SK-MEL-5 (cell line): ENCODE measurements at places on chromosomes 3 and 15.
A peak's percentile ranks its signal among the peaks of the same experiment; 100 is the strongest.

GRCh38 chr3:18840535-18841137 lies 307.7 kb upstream of the KCNH8 start:
- DNase-seq = no peak

GRCh38 chr3:9615003-9615628 lies 34.2 kb upstream of the MTMR14 start:
- DNase-seq = no peak

DNA sequence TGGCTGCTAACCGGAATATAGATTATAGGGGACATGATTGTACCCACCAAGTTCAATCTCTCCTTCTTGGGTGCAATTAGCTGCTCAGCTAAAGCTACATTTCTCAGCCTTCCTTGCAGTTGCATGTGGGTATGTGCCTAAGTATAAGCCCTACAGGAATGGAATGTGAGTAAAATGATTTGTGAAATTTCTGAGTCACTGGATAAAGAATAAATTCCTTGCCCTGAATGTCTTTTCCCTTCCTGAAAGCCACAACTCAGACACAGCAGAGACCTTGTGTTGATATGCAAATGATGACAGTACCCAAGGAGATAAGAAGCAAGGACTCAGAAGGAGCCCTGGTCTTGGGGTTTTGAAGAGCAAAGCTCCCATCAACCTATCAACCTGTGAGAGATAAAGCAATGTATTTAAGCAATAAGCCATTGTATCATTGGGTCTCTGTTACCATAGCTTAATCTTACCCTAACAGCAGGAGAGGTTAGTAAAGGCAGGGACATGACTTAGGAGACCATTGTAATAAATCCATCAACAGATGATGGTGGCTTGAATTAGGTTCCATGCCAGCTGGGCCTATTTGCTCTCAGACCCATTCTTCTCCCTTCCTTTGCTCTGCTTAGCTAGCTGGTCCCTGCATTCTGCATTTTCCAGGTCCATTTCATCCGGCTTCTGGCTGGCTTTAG lies 25.6 kb upstream of the ZNF280D start:
- DNase-seq = no peak

DNA sequence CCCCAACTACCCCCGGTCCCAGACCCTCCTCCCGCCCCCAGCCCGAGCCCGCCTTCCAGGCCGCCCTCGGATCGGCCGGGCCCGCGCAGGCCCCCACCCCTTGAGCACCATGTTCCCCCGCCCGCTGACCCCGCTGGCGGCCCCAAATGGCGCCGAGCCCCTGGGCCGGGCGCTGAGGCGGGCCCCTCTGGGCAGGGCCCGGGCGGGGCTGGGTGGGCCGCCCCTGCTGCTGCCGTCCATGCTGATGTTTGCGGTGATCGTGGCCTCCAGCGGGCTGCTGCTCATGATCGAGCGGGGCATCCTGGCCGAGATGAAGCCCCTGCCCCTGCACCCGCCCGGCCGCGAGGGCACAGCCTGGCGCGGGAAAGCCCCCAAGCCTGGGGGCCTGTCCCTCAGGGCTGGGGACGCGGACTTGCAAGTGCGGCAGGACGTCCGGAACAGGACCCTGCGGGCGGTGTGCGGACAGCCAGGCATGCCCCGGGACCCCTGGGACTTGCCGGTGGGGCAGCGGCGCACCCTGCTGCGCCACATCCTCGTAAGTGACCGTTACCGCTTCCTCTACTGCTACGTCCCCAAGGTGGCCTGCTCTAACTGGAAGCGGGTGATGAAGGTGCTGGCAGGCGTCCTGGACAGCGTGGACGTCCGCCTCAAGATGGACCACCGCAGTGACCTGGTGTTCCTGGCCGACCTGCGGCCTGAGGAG lies 472 bp downstream of the CHST14 start:
- DNase-seq = no peak

GRCh38 chr15:96121086-96121920 lies 209.2 kb upstream of the NR2F2 start:
- DNase-seq = no peak

- no peak for DNase-seq
Measured at GRCh38 chr15:37425541-37425940, 325.2 kb upstream of the MEIS2 start.

DNA sequence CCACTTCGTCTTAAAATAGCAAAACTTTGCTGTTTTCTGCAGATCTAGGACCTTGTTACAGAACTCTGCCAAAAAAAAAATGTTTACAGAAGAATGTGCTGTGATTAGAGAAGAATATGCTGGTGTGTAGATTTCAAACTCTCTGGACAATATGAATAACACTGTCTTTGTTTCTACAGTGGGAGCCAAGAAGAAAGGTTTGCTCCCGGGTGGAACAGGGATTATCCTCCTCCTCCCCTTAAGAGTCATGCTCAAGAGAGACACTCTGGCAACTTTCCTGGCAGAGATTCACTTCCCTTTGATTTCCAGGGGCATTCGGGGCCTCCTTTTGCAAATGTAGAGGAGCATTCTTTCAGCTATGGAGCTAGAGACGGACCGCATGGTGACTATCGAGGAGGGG lies 27.3 kb downstream of the RBM6 start:
- no peak for DNase-seq

GRCh38 chr15:52082197-52083036 lies 30.2 kb downstream of the BCL2L10 start:
- no peak for DNase-seq

GRCh38 chr15:87121336-87121735 lies 1041.7 kb downstream of the AGBL1 start:
- no peak for DNase-seq

GRCh38 chr3:37861620-37862041 lies at the start of gene CTDSPL:
TSS of gene CTDSPL (plus strand) at chr3:37861880. CDS start at chr3:37862200, 320 bp downstream.
- peak; percentile 9 for DNase-seq

DNA sequence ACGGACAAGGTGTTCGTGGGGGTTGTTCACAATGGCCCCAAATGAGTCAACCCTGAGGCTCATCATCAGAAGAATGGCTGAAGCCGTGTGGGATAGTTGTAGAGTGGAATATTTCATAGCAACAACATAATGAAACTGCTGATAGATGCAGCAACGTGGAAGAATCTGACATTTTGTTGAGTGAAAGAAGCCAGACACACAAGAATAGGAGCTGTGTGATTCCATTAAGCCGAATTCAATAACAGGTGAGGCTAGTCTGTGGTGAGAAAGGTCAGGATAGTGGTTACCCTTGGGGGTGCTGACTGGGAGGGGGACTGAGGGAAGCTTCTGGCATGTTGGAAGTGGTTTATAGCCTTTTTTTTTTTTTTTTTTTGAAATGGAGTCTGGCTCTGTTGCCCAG lies 144.0 kb downstream of the SMAD6 start:
- no peak for DNase-seq

- DNase-seq = peak; percentile 54
Measured at GRCh38 chr3:35965908-35966307, 326.6 kb downstream of the ARPP21 start.

GRCh38 chr3:172087198-172087597 lies 47.8 kb downstream of the FNDC3B start:
- DNase-seq = no peak

DNA sequence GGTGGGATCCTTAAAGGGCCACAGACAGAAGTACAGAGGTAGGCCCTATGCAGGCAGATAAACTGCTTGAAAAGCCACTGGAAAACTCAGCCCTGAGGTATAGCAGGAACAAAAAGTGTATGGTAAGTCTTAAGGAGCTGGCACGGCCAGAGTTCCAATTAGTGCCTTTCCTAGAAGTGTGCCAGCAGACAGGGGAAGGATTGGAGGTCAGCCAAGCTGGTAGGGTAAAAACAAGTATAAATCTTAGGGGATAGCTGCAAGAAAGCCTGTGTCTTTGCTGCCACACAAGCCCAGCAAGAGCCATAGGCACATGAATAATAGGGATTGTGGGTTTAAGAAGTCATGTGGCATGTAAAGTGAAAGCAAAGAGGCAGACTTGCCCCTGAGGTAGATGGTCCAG lies 582.5 kb downstream of the PLOD2 start:
- DNase-seq = no peak

DNA sequence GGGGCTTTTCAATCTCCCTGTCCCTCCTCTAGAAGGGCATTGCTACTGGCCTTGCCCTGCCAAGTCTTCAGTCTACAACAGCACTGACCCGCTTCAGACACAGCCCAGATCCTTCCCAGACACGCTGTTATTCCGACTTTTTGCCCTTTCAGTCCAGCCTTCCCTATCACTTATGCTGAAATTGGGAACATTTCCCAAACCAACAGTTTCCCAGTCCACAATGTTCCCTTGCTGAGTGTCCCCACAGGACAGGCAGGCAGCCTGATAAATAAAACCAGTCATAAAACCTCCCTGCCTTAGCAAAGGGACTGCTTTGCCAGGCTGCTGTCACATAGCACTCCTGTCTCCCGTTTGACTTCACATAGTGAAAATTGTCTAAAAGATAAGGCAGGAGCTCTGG lies 43.5 kb downstream of the GOLGA6L2 start:
- DNase-seq = no peak

- peak; percentile 87 for DNase-seq
Measured at GRCh38 chr15:91055548-91056331, 33.3 kb upstream of the VPS33B start.
